ENCODE measurements at places on chromosomes 7 and 10.

- no peak for DNase-seq
Observed at GRCh38 chr7:80945976-80946375, 27.1 kb upstream of the SEMA3C start.

GRCh38 chr7:157514746-157515145, 177.9 kb downstream of the DNAJB6 start:
- DNase-seq = no peak

GRCh38 chr7:74010407-74010806, 17.6 kb upstream of the ELN start:
- no peak for DNase-seq

DNA sequence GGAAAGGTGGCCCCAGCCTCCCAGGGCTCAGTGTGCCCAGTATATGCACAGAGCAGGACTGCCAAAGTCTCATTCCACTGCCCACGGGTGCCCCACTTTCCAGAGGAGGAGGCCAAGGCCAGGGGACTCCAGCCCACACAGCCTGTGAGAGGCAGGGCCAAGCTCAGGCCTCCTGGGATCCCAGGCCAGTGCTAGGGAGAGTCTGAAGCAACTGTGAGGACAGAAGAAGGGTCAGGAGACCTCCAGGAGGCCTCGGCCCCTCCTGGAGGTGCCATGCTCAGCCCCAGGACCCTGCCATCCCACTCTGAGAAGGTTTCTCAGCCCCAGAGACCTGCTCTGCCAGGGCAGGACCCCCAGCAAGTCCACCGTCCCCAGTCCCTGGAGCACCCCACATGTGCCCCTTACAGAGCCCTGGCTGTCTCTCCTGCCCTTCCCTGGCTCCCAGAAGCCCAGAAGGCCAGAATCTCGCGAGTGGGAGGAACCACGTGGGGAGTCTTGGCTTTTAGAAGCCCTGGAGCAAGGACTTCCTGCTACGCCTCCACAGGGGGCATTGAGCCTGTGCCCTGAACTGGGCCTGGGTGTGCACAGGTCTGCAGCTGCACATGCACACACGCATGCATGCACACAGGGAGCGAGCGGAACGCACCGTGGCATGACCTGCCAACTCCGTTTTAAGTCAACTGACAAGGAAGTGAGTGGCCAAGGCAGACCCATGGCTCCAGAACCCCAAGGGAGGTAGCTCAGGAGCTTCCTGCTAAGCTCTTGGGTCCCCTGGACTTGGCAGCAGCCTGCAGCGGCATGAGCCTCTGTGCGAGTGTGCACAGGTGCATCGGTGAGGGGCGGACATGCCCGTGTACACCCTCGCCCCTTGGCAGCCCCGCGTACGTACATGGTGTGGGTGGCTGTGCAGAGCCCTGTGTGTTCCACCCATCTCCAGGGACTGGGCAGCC, 33.6 kb downstream of the ZCCHC24 start:
- DNase-seq = no peak

GRCh38 chr7:158662610-158663427, 41.8 kb downstream of the NCAPG2 start:
- DNase-seq = no peak

DNA sequence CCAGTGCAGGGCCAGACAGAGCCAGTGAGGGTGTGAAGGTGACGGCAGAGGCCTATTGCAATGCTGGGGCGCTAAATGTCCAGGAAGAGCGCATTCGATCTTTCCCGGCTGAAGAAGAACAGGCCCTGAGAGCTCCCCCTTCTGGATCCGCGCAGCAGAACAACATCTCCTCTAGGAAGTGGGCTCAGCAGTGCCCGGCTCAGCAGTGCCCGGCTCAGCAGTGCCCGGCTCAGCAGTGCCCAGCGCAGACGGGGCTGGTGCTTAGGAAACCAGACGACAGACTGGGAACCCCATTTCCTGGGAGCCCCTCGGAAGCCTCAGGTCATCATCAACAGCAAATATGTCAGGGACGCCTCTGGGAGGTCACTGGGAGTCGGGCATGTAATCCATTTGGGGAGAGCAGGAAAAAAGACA, 4.7 kb upstream of the NOS3 start:
- DNase-seq = peak; percentile 23

- DNase-seq = no peak
Observed at GRCh38 chr7:98133621-98134303, 27.1 kb downstream of the LMTK2 start.

GRCh38 chr7:158846304-158846703, 10.1 kb upstream of the DYNC2I1 start:
- DNase-seq = no peak

GRCh38 chr10:109616359-109616980, 306.8 kb downstream of the XPNPEP1 start:
- no peak for DNase-seq

GRCh38 chr7:3673524-3673923, 372.5 kb downstream of the SDK1 start:
- DNase-seq = no peak

GRCh38 chr10:24988831-24989640, 26.9 kb downstream of the ENKUR start:
- DNase-seq = no peak

DNA sequence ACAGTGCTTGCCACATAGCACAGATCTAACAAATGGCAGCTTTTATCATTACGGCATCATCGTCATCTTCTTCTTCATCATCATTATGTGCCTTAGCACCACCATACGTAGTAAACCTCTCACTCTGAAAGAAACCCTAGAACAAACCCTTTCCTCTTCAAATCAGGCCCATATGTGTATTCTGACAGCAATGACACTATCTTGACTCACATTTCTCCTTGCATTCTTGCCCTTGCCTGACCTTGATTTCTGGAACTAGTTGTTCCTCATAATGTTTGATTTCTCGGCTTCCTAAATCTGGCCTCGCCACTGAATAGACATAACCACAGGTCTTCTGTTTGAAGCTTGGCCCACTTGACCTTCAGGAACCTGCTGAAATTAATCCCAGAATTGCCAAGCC, 115.3 kb downstream of the DGKI start:
- DNase-seq = no peak

DNA sequence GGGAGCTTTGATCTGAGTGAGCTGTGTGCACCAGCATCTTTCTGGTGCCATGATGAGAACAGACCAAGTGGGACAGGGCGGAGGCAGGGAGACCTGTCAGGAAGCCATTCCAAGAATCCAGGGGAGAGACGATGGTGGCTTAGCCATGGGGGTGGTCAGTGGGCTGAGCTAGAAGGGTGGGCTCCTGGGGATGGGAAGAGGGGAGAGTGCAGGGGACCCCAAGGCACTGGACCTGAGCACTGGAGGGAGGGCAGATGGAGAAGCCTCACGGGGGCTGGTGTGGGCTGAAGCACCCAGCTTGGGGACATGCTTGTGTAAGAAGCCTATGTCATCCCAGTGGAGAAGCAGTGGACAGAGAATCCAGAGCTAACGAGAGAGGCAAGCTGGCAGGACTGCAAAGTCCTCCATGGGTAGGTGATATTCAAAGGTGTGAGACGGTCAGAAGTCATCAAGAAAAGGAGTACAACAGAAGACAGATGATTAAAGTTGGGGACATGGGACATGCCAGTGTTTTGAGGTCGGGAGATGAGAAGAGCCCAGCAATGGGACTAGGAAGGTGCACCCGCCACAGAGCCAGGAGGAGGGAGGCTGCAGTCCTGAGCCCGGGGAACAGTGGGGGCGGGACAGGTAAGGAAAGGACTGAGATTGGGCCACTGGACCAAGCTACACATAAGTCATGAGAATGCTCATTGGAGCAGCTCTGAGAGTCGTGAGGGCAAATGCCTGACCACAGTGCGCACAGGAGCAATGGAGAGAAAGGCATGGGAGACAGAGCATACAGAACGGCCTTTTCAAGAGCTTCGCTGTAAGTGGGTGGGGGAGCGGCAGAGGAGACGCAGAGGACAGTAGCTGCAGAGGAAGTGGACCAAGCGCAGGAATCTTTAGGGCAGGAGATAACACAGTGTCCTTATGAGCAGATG, 72.0 kb downstream of the GRID1 start:
- no peak for DNase-seq

DNA sequence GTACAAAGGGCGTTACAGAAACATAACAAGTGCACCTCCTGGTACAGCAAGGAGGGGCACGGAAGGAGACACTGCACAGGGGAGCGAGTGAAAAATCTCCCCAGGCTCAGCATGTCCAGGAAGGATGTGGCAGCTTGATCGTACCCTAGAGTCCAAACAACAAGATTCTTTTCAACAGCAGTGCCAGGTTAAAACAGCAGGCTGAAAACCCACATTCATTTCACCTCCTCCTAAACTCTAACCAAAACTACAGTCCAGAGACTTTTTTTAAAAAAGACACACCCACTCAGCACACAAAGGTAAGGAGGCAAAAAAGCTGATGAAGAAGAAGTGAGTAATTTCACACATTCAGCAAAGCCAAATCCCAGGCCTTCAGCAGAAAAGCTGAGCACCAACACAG, 138.8 kb downstream of the SFMBT2 start:
- no peak for DNase-seq

DNA sequence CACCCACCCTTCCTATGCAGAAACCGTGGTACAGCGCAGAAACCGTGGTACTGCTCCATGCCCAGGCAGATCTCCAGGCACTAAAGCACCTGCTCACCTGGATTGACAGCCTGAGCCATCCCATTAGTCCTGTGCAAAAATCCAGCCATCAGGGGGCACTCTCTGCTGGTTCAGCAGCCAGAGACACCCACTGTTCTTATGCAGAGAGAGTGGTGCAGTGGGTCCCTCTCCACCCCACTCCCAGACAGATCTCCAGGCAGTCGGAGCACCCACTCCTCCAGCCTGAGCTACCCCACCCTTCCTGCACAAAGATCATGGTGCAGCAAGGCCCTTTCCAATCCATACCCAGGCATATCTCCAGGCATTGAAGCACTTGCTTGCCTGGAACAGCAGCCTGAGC, 219.8 kb downstream of the CTNNA3 start:
- DNase-seq = no peak

DNA sequence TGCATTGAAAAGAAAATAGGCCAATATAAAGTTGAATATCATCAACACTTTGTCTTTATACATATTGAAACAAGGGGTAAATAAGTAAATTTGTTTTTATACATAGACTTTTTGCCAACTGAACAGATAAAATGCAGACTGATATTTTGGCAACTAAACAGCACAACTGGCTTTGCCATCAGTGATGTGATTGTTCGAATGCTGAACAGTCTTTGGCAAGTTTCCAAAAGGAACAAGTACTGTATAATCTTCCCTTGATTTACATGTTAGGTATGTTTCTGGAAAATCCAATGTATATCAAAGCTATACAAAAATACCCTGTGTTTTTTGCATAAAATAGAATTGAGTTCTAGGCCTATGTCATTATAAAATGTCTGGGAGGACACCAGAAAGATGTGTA, 18.2 kb upstream of the ANKRD1 start:
- no peak for DNase-seq

GRCh38 chr10:130884456-130884855, 427.1 kb downstream of the TCERG1L start:
- DNase-seq = no peak

DNA sequence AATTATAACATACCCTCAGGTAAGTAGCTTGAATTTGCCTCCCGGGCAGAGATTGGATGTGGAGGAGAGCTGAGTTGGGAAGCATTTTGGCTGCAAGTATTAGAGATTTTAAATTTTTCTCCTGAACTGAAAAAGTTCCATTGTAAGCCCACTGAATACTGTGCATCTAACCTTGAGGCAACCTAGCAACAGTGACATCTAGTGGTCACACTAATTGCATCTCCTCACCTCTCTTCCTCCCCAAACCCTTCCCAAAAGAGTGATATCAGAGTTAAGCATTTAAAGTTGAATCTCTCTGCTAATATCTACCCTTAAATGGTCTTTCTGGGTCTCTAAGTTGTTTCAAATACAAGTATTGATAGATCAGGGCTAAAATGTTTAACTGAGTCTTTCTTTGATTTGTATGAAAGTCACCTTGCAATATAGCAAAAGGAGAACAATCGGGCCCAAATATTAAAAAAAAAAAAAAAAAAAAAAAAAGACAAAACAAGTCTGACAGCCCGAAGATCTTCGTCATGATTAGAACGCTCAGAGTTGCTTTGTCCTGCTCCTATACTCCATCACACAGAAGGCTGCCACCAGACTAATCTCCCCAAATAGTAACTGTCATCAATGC, 40.4 kb upstream of the DLX5 start:
- DNase-seq = peak; percentile 39

GRCh38 chr7:88357781-88358525, 51.3 kb upstream of the STEAP4 start:
- peak; percentile 19 for DNase-seq
